ENCODE measurements at places on chromosomes 7 and 10.

GRCh38 chr7:146412781-146413180, 296.2 kb downstream of the CNTNAP2 start:
- DNase-seq, result no peak

GRCh38 chr7:157966490-157966889, 621.1 kb downstream of the PTPRN2 start:
- DNase-seq, result no peak

- peak; percentile 97 for DNase-seq
Observed at GRCh38 chr10:79266543-79267312, 80.5 kb upstream of the PPIF start.

DNA sequence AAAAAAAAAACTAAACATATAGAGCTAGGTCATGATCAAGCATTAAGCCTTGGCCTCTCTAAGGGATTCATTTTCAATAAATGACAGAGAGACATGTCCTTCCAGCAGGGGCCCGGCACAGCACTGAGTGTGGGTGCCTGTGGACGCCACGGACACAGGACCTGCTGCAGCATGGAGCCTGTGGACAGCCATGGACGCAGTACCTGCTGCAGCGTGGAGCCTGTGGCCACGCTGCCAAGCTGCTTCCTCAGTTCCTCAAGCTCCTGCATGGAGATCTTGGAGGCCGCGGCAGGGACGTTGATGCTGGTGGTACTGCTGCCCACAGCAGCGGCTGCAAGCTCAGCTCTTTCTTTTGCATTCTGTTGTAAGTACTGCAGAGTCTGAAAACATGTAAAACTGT, 9.4 kb downstream of the TUBGCP2 start:
- DNase-seq, result no peak

DNA sequence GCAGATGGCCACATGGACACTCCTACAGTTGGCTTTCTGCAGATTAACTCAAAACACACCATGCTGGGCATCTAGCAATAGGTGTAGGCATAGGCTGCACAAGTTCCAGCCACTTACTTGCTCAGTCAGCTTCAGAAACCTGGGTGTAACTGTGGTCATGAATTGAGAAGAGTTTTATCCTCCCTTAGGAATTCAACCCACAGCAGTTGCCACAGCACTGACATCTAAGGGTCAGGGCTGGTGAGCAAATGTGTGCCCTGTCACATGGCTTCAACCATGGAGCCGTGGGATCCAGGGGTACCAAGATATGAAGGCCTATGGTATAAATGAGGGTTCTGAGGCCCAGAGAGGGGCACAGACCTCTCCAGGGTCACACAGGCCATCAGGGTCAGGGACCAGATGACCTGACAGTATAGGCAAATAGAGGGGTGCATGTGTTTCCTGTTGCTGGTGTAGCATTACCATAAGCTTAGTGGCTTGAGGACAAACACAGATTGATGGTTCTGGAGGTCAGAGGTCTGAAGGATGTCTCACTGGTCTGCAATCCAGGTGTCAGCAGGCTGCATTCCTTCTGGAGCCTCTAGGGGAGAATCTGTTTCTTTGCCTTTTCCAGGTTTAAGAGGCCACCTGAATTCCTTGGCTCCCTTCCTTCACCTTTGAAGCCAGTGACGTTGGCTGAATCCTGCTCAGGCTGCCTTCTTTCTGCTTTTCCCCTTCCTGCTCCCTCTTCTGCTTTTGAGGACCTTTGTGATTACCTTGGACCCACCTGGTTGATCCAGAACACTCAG, 24.1 kb downstream of the MINDY4 start:
- peak; percentile 33 for DNase-seq

GRCh38 chr7:35424869-35425495, 171.1 kb upstream of the TBX20 start:
- DNase-seq, result peak; percentile 67

GRCh38 chr10:87585565-87586514, 73.8 kb upstream of the PAPSS2 start:
- DNase-seq, result peak; percentile 55

GRCh38 chr7:120944826-120945562, 5.6 kb upstream of the ING3 start:
- no peak for DNase-seq

DNA sequence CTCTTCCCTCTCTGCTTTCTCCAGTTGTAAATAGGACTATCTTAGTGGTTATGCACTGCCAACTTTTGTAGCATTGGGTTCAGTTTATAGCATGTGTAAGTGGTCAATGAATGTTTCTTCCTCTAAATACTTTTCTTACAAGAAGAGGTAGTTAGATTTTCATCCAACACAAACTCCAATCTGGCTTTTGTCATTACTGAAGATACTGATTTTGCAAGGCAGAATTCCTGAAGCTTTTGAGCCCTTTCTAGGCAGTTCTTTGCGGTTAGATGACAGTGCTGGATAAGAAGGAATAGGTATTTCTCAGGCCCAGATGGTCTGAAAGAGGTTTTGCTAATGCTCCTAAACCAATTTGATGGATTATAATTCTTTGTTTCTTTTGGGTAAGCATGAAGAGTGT, 60.5 kb downstream of the BICC1 start:
- no peak for DNase-seq
